ENCODE measurements at places on chromosomes 11 and 22.

DNA sequence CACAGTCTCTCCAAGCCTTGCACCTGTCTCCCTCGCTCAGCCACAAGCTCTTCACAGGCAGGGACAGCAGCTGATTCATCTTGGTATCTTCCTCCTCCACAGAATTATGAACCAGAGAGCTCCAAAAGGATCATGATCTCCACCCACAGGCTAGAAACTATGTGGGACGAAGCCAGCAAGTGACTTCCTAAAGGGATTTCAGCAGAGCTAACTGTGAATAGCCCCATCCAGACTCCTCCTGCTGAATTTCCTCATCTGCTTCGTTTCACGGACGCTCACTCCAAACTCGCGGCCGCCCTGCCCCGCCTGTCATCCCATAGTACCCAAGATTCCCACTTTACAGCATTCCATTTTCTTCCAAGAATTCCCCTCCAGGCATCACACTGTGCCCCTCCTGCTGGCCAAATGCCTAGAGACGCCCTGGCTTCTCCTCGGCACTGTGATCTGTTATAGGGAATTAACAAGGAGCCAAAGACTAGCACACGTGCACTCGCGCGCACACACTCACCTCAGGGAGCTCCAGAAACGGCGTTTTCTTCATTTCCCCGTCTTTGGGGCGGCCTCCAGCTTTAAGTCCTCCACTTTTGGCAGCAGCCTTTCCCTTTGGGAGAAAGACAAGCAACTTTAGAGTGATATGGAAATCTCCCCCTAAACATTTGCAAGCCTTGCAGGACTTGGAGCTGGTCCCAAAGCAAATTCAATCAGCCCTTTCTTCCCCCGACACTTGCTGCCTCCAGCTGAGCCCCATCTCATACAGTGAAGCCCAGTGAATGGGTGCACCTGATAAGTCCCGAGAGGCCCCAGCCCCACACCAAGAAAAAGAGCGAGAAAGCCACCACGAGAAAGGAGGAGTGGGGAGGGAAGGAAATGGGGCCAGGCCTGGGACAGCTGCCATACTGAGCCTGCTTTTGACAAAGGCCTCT is 35.5 kb downstream of the SPATA19 start:
- DNase-seq = no peak

DNA sequence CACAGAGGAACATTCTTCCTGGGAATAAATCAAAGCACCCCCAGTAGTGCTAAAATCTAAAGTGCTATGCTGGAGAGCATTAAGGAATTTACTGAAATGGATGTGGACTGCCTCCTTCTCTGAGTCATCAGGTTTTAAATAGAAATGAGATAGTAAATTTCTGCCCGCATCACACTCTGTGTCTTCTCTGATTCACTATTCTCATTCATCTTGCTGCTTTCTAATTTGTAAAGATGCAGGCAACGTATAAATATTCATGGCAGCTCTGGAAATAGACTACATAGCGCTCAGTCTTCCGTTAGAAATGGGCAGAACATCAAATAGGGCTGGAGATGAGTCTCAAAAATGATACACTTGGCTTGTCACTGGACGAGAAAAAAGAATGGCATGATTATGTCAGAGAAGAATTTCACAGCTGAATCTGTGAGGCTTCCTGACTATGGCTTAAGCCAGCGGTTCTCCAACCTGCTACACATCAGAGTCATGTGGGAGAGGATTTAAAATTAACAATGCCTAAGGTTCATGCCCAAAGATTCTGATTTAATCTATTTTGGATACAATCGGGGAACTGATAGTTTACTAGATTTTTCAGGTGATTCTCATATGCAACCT is 178.2 kb downstream of the LRRC4C start:
- no peak for DNase-seq

DNA sequence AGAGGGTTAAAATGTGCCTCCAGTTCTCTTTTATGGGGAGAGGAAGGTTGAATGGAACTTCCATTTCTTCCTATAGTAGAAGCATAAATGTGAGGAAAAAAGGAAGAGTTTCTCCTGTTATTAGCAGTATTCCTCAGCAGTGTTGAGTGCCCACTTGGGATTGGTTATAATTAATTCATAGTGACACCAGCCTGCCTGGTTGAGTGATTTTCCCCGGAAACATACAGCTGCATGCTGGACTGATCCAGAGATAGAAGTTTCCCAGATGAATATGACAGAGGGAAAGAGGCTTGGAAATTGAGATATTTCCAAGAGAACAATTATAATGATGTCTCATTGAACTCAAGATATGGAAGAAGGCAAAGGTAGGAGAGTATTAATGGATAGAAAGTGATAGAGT is 28.3 kb downstream of the RAB39A start:
- DNase-seq = no peak

- no peak for DNase-seq
These were observed 24.4 kb upstream of the SIK2 start for GRCh38 chr11:111577821-111578220.

- no peak for DNase-seq
These were observed 279.6 kb upstream of the PITPNB start for GRCh38 chr22:28198692-28199091.

DNA sequence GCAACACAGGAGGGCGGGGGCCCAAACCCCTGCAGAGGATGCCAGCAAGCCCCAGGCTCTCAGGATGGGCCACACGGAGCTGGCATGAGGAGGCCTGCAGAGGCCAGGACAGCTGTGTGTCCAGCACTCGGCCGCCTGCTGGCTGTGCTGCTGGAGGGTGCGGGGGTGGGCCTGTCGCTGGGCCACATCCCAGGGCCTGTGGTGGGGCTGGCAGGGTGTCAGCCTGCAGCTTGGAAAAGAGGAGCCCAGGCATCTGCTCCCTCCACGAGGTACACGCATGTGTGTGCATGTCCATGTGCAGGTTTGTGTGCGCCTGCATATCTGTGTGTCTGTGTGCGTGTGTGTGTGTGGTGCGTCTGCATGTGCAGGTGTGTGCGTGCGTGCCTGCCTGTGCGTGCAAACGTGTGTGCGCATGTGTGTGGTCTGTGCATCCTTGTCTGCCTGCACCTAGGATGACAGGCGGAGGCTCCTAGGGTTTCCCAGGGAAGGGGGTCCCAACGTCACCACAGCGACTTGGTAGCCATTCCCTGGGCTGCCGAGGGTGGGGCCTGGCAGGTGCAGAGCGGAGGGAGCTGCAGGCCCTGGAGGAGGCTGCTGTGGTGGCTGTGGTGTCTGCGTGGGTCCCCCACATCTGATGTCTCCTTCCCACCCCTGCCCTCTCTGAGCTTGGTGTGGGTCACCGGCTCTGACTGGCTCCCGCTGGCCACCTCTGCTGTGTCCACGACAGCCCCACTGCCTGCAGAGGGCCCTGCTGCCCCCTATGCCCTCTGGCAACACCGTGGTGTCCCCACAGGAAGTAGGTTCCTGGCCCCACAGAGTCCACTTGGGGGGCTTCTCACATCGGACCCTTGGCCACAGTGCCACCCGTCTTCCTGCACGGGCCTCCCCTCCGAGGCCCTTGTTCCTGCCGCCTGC is 17.1 kb downstream of the BRSK2 start:
- DNase-seq = no peak

GRCh38 chr22:40216041-40216756 is 38.5 kb downstream of the TNRC6B start:
- DNase-seq = no peak

- DNase-seq = peak; percentile 32
These were observed 85.2 kb downstream of the RELT start for GRCh38 chr11:73461335-73461840.

GRCh38 chr22:50712341-50713007 is 25.5 kb upstream of the ACR start:
- no peak for DNase-seq

DNA sequence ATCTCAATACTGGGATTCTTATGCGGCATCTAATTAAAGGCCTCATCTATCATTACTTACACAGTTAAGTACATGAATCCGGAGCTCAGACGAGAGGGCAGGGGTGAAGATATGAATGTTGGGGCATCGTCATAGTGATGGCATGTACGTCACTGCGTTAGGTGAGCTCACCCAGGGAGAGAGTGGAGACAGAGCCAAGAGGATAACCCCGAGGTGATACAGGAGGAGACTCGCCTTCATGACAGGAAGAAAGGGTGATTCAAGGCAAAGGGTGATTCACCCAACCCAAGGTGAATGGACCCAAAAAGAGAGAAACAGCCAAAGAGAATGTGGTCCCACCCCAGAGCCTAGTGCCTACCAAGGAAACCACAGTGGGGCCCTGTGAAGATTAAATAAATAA is 132.9 kb upstream of the BLID start:
- DNase-seq = no peak

DNA sequence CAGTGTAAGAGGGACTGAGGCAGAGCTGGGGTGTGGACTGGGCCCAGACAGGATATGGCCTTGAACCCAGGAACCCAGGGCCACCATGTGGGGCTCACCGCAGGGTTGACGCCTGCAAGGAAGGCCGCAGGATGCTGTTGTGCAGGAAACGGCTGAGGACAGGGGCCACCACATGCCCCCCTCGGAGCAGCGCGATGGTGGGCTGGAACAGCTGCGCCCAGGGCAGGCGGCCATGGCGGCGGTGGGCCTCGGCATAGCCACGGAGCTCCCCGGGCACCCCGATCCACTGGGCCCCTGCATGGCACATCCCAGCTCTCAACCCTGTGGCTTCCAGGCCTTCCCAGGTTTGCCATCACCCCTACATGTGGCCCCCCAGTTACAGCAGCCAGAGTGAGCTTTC is 12.2 kb downstream of the GGT5 start:
- no peak for DNase-seq

DNA sequence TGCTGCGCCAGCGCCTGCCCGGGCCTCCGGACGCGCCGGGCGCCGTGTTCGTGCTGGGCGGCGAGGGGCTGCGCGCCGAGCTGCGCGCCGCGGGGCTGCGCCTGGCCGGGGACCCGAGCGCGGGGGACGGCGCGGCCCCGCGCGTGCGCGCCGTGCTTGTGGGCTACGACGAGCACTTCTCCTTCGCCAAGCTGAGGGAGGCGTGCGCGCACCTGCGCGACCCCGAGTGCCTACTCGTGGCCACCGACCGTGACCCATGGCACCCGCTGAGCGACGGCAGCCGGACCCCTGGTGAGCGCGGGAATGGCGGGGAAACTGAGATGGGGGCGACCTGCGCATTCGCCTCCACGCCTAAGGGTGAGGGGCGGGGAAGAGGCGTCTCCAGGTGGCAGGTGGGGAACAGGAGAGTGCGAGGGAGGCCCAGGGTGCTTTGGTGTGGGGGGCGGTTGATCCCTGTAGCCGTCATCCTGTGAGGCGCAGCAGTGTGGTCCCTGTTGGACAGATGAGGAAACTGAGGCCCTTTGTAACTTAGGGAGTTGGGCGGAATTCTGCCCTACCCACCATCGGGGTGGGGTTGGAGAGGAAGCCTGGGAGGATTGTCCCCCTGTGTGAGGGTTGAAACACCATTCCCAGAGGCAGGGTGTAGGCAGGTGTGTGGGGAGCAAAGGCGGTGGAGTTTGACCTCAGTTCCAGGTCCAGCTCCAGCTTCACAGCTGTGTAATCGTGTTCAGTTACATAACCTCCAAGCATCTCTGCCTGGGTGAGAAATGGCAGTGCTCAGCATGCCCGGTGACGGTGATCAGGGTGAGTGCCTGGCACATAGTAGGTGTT is 758 bp downstream of the PDXP start:
- no peak for DNase-seq

DNA sequence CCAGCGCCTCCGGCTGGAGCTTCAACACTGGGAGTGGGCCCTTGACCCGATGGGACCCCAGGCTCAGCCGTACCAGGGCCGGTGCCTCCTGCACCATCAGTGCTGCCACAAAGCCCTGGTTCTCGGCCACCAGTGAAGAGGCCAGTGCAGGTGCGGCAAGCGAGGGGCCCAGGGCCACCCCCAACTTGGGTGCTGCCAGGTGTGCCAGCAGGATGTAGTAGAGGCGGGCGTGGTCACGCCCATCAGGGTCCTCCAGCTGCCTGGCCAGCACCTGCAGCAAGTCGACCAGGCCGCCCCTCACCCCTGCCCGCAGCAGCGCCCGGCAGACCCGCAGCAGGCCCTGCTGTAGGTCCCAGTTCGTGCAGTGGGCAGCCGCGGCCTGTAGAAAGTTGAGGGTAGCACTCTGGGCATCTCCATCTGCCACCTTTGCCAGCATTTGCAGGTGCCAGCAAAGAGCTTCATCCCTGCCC is 2.3 kb downstream of the AP5B1 start:
- DNase-seq = no peak

GRCh38 chr22:37234736-37235711 is 9.0 kb downstream of the RAC2 start:
- DNase-seq = no peak

DNA sequence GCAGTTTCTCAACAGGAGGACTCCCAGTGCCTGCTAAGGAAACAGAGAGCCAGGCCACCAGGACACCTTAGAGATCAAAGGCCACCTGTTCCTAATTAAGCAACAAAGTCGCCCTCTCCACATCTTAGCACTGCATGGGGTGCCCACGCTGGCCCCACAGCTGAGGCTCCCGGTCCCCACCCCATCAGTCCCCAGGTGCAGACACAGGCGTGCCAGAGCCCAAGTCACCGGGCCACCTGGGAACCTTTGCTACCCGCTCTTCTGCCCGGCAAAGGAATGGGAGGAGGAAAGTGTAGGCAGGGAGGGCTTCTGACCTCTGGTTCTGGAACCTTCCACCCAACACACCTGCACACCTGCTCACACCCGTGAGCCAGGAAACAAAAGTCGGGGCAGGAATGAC is 85.5 kb upstream of the PRR5 start:
- DNase-seq = no peak

DNA sequence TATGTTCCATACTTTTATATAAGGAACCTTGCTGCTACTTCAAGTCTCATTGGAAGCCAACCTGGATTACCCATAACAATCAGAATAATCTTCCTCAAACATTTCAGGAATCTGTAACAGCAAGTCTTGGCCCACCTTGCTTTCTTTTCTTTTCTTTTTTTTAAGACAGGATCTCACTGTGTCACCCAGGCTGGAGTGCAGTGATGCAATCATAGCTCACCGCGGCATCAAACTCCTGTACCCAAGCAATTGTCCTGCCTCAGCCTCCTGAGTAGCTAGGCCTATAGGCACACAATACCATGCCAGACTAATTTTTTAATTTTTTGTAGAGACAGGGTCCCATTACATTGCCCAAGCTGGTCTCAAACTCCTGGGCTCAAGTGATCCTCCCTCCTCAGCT is 29.3 kb upstream of the PRDM10 start:
- no peak for DNase-seq

DNA sequence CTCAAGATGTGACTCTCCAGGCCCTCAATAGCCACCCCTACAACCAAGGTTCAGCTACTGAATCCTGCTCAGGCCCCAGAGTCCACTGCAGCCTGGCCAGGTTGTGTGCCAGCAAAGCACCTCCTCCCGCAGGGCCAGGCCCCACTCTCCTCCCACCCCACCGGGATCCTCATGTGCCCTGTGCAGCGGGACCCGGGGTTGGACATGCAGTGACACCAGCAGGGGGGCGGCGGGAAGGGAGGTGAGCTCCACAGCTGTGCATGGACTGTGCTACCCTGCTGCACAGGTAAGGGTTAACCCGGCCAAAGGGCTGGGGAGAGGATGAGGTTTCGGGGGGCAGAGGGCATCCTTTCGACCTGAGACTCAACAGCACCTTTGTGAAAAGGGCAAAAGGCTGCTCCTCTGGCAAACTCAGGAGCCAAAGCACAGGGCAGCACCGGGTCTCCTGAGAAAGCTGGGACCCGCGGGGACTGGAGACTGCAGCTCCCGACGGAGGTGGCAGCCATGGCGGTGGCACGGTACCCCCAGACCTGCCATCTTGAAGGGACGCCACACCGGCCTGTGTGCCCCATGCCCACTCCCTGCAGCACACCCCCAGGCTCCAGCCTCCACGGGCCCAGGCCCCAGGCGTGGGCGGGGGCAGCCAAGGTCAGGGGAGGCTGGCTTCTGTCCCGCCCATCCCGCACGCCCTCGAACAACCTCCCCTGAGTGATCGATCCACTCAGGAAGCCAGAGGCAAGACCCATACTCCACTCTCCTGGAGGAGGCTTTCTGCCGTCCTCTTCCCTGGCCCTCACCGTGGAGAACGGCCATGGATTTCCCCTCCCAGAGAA is 10.6 kb downstream of the PLXNB2 start:
- no peak for DNase-seq
